Neural crest cell (in vitro differentiated cells): ENCODE measurements at places on chromosomes 7 and 10. TPM values are rescaled to one million over a fixed set of nuclear protein-coding genes. Genes with fewer than 3 reads are reported as not detected.

The FANK1 gene
- total RNA-seq, result 2.4 and 5.0 TPM in 2 replicates

The CYP26A1 gene
- total RNA-seq, result 0.23 and 0.30 TPM in 2 replicates

The GIMAP7 gene
- total RNA-seq, result not detected in 2 replicates

The NUTM2E gene
- total RNA-seq, result 1.6 and 2.0 TPM in 2 replicates

The SPDYE6 gene
- not detected in 2 replicates for total RNA-seq

The TMEM213 gene
- not detected in 2 replicates for total RNA-seq

The BEND7 gene
- 21.9 and 25.0 TPM in 2 replicates for total RNA-seq

The UNCX gene
- 2.4 and 2.7 TPM in 2 replicates for total RNA-seq

The BTBD16 gene
- total RNA-seq, result not detected in 2 replicates

The AKR1C8 gene
- total RNA-seq, result not detected in 2 replicates

The PRF1 gene
- not detected in 2 replicates for total RNA-seq

The NEUROD6 gene
- not detected in 2 replicates for total RNA-seq

The AOC1 gene
- not detected in 2 replicates for total RNA-seq

The HGF gene
- total RNA-seq, result 0.05 and 0.14 TPM in 2 replicates

The RASA4 gene
- 13.6 and 18.9 TPM in 2 replicates for total RNA-seq

The C10orf71 gene
- not detected in 2 replicates for total RNA-seq

The BAG3 gene
- total RNA-seq, result 22.3 and 23.3 TPM in 2 replicates

The GPR26 gene
- not detected in 2 replicates for total RNA-seq

The RTKN2 gene
- total RNA-seq, result 27.5 and 29.2 TPM in 2 replicates

The ASAH2 gene
- 5.9 and 6.9 TPM in 2 replicates for total RNA-seq

The NODAL gene
- total RNA-seq, result not detected in 2 replicates

The HOXA3 gene
- total RNA-seq, result 10.6 and 11.3 TPM in 2 replicates

The MSS51 gene
- total RNA-seq, result 2.1 and 2.6 TPM in 2 replicates

The LEP gene
- total RNA-seq, result not detected in 2 replicates

The ACBD7 gene
- 11.8 and 12.0 TPM in 2 replicates for total RNA-seq
